ENCODE measurements at places on chromosomes 7 and 10.

DNA sequence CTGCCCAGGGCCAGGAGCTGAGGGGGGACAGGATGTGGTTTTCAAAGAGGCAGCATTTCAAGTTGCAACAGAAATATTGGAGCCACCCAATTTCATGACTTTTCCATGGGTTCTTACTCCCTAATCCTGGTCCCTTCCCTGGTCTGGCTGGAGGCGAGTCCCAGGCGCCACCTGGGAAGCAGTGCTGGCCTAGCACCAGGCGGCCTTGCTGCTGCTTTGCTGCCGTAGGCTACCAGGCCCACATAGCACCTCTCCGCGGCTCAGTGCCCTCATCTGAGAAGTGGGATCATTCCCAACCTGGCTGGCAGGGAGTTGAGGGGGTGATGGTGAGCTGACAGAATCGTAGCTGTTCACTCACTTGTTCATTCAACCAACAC, 33.7 kb downstream of the ZMIZ1 start:
- no peak for DNase-seq

DNA sequence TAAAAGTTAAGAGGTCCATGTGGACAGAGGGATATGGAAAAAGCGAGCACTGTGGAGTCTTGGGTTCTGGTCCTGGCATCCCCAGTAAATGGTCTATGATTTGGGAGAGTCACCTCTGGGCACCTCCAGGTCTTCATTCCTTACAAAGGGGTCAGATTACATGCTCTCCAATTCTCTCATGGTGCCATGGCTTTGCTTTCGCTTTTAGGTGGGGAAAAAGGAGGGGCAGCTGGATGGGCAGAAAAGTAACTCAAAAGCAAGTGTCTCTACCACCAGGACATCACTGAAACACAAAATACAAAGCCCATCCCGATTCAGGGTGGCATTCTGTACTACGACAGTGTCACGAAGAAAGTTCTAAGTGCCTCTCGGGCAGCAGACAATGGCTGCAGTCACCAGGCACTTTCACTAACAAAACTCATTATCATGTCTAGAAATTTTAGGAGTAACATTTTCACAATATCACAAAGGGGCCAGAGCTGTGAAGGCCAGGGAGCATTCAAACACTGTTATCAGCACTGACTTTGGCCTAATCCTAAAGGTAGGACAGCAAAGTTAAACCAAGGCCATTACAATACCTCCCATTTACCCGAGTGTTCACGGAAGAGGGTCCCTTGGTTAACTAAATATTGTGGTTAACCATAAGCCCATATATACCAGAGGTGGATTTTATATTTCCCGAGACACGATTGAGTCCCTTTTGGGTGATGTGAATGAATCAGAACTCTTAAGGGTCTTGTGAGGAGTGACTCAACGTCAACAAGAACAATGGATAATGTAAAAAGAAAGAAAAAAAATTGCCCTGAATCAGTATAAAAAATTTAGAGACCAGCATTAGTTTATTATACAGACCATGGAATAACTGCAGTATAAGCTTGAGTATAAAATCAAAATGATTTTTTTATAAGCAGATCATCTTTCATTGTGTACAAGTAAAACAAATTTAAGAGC, 2.5 kb downstream of the PSAP start:
- DNase-seq = no peak

- no peak for DNase-seq
These were observed 187.8 kb downstream of the PARD3 start for GRCh38 chr10:34627331-34627730.

DNA sequence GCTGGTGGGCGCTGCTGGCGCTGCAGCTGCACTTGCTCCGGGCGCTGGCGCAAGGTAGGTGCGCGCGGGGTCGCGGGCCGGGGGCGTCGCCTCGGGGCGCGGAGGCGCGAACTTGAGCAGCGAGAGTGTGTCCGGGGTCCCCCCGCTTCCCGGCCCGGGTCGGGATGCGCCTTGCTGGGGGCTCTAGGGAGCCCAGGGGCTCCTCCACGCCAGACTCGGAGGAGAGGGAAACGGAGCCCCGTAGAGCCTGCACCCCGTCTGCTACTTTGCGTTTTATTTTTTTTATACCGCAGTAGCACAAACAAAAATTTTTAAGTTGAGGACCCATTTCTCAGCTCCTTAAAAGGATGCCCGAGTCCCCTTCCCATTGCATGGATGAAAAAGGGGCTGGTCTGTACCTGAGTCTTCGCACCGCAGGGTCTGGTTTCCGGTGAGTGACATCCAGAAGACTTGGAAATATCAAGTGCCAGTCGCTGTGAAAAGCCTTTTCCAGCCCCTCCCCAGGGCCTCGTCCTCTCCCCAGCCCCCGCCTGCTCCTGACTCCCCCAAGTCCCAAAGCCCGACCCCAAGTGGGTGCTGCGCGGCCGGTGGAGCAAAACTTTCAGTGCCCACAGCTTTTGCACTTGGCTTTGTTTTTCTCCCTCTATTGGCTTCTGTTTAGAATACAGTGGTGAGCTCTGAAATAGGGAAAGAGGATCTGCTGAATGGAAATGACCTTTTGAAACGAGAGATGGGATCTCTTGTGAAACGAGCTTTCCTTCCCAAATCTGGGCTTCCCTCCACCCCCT, 973 bp downstream of the SDK1 start:
- DNase-seq = peak; percentile 0

DNA sequence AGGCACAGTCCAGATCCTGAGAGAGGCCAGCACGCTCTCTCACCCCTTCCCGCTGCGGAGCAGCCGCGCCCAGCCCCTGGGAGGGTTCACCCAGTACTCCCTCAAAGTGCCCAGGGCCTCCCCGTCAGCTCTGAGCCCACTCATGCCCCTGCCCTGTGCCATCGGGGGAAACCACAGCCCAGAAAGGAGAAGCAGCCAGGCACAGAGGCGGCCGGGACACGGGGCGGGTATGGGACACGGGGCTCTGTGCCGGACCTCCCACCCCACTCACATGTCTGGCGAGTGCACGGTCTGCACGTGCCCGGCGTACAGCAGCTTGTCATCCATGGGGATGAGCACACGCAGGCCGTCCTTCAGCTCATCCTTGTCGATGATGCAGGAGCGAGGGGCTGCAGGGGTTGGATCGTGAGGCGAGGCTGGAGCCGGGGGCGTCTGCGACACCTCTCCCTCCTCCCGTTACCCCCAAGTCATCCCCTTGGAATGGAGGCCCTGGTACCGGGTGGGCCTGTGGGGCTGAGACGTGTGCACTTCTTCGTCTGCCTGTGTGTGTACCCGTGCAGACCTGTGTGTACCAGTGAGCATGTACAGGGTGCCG, 38.2 kb downstream of the SLC29A4 start:
- DNase-seq = no peak

DNA sequence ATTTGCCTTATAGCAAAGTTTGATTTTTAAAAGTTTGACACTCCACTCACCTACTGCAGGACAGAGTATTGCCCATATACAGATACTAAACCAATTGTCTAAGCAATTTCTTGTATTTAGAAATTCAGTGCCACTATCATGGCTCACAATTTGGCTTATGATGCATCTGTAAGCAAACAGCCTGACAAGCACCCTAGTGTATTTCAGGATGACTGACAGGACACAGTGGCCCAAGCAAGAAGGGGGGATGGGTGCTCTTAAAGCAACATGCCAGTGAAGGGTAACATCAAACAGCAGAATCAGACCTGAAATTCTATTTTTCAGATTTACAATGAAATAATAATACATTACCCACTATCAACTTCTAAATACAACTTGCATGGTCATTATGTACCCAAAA, 30.5 kb downstream of the CTNNA3 start:
- DNase-seq = no peak

DNA sequence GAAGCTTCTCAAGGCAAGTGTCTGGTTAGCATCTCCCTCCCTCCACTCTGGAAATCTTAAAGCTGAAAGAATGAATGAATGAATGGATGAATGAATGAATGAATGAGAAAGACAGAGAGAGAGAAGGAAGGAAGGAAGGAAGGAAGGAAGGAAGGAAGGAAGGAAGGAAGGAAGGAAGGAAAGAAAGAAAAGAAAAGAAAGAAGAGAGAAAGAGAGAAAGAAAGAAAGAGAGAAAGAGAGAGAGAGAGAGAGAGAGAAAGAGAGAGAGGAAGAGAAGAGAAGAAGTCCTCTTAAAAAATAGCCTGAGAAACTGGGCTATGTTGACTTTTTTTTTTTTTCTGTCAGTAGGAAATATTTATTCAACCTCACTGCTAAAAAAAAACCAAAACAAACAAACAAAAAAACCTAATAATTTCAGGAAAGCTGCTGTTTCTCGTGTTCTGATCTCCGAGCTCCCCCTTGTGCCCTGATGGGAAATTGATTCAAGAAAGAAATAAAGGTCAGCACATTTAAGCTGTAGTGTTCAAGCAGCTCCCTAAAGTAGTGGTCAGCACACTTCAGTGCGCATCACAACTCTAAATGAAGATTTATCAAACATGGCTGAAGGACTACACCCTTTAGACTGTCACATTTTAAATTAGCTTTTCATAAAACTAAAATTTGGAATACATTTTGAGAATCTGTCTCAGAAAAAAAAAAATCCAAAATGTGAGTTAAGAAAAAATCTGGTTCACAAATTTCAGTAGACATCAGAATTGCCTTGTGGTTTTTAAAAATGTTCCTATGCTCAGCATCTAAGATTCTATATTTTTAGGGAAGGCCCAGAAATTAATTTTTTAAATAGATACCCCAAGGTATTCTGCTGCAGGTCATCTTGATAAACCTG, 154.3 kb downstream of the ELAPOR2 start:
- DNase-seq = no peak

GRCh38 chr7:128121711-128122530, 90.7 kb upstream of the LRRC4 start:
- DNase-seq = no peak

Data from activated CD4-positive, alpha-beta T cell treated with anti-CD3 and anti-CD28 coated beads, Interleukin-2, amount 50 U/mL, for 48 hours (primary cell).